Esophagus mucosa (tissue), 1 donor: ENCODE measurements at places on chromosomes 4 and X. TPM values are rescaled to one million over a fixed set of nuclear protein-coding genes. Genes with fewer than 3 reads are reported as not detected.

PDLIM3 gene
- total RNA-seq, result 6.4 TPM

TEX13B gene
- not detected for total RNA-seq

STAP1 gene
- 0.24 TPM for total RNA-seq

ZCCHC18 gene
- total RNA-seq, result not detected

NLRP2B gene
- not detected for total RNA-seq

PPP1R2C gene
- not detected for total RNA-seq

BST1 gene
- total RNA-seq, result 0.80 TPM

RNF175 gene
- not detected for total RNA-seq

MMRN1 gene
- total RNA-seq, result 6.8 TPM

DNA sequence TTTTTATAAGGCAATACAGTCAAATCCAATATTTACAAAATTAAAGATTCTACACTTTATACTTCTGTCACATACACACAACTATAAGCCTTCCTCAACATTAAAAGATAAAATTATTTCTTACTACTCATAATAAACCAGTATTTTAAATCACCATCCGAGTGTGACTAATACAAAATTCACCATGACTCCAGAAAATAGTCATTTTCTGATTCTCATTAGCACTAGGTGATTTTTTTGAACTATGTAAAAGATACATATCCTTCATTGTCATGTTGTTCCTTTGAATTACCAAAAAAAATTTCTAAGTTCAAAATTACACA is 646 bp upstream of the SLC7A11 start:
- ATAC-seq, result no peak

DNA sequence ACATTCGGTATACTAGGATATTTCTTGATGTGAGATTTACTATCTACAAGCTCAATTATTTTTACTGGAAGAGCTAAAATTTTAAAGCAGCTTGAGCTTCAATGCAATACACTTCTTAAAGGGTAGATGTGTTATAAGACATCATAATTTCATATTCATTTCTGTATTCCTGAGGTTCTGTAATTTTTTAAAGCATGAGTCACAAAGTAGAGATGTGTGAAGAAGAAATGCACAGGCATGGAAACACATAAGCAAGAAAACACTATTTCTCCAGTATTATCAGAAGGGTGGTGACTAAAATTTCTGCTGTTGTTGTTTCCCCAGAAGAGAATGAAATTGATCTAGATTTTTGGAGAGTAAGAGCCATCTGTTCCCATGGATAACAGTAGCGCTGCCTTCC is 72.6 kb downstream of the INPP4B start:
- ATAC-seq, result no peak

DNA sequence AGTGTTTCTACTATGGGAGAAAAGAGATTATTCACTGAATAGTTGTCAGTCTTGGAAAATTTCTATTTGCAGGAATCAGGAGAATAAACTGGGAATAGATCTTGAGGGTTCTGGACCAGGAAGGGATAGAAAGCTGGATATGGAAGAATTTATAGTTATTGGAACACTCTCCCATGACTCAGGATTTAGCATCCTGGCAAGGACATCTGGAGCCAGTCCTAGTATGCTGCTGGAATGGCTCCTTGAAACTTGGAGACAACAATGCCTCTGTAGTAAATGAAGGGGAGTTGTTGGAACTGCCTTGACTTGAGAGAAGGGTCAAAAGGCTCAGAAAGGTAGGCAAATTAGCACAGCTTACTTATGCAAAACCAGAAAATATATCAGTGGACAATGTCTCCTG is 23.5 kb upstream of the THOC2 start:
- ATAC-seq, result no peak

GRCh38 chr4:46717950-46718349 is 191.1 kb downstream of the COX7B2 start:
- ATAC-seq, result no peak

DNA sequence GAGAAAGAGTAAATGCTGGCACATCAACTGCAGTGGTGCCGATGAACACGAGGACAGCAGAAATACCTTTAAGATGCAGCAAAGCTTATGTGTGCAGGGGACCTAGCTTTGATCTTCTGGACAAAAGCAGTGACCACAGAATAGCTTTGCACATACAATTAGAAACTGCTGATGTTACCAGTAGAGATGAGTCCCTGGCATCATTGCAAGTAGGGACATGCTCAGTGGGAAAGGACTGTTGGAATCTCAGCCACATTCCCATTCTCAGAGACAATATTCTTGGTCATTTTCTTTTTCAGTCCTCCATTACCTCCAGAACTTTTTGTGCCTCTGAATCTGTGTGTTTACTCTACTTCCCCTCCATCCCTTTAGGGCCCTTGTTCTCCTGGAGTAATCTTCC is 16.9 kb upstream of the PDLIM3 start:
- ATAC-seq, result no peak

DNA sequence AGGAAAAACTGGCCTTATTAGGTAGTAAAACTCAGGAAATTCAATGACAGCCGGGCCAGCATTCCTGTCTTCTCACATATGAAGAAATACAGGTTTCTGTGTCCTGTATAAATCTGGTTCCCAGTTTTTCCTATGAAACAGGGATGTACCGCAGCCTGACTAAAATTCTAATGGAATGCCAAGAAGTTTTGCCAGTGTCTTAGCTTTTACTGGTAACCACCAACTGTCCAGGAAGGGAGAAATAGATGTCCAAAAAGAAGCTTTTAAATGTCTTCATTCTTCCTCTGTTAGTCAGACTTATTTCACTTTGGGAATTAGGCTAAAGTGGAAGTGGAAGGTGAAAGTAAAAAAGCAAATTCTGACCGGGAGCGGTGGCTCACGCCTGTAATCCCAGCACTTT is 108.0 kb upstream of the TBL1X start:
- ATAC-seq, result no peak

DNA sequence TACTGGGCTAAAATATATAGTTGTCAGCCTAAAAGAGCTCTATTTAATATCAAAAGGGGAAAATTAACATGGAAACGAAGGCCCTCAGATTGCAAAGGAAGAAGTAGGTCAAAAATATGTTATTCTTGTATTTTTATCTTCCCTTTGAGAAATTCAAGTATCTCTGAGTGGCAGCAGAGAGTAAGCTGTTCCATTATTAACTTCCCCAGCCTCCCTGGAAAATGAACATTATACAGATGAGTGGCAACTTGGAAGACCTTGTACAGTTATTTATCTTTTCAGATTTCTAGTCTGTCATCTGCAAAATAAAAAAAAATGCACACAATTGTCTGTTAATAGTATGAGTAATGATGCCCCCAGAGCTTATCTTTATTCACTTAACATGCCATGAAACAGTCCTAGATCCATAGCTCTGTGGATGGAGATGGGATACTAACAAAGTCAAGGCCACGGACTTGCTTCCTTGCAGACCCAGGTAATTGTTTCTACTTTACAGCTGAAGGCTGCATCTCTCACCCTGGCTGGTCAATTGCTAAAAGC is 93.0 kb downstream of the CORIN start:
- no peak for ATAC-seq

DNA sequence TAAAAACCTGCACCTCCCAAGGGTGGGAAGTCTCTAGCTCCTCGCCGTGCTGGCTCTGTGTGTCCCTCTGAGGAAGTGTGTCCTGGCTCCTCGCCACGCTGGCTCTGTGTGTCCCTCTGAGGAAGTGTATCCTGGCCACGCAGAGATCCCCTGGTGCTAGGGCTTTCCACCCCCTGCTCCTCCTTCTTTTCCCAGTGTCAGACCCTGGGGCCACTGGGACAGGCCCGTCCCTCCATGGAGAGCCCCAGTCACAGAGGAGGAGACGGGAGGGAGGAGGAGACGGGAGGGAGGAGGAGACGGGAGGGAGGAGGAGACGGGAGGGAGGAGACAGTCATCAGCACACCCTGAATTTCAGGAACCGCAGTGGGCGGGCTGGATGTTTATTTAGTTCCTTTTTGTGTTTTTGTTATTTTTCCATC is 53.8 kb upstream of the HGFAC start:
- peak; percentile 48 for ATAC-seq

GRCh38 chr4:162510115-162510514 is 346.3 kb upstream of the FSTL5 start:
- ATAC-seq, result no peak

GRCh38 chrX:34557733-34558132 is 99.4 kb downstream of the TMEM47 start:
- no peak for ATAC-seq

DNA sequence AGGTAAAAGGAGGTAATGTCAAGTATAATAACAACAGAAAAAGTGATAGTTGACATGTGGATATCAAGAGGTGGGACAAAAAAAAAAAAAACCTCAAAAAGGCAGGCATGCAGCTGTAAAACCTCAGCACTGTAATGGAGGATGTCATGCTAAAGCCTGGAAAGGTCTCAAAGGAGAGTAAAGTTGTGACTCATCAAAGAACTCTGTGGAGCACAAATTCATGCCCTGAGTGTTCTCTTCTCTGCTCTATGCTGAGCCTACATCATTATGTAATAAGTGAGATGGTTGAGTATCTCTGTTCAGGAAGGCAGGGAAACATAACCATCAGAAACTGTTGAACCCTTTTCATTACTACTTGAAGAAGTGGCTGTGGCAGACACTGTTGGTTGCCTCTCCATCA is 597.8 kb downstream of the BCOR start:
- ATAC-seq, result no peak

- ATAC-seq, result no peak
Observed at GRCh38 chr4:144531841-144532240, 114.1 kb upstream of the HHIP start.

DNA sequence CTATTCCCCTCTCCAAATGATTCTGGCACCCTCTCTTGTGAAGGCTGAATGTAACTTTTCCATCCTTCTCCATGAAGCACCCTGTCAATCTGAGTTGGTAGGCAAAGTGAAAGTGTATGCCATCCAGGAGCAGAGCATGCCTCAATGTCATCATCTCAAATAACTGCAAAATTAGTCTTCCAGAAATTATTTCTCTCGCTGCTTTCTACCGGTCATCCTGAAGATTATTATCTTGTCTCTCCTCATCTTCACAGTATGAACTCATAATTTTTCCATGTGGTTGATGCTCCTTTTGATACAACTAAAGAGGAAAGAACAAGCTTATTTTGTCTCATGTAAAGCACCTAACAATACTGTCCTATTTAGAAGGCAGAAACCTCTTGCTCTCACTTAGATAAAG is 285.5 kb upstream of the PCDH7 start:
- no peak for ATAC-seq

- no peak for ATAC-seq
Observed at GRCh38 chr4:183838987-183839712, 66.0 kb upstream of the STOX2 start.

DNA sequence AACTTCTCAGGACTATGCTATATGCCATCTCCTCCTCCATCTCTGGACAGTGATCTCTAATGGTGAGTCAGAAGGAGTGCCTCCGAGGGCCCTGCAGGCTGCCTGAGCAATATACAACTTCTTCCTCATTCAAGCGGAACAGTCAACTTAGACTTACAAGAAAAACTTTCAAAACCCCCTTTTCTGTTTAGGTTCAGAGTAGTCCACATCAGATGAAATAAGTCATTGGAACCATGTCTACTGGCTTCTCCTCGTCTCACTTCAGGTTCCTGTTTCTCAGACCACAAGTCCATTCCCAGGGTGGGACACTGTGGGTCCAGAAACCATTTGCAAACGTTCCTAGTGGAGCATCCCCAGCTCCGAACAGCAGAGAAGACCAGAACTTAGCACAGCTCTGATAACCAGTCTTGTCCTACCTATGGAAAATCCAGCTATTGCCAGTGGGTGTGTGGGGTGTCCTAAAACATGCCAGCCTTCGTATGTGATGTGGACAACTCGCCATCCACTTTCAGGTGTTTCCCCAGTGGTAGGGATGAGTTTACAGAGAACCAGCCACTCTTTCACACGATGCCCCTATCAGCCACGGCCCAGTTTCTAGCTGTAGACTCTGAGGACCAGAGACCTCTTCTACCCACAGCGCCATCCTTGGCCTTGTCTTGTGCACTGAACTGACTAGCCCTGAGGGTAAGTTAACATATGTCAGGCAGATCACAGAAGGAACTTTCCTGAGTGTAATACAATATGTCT is 32.7 kb upstream of the NKRF start:
- ATAC-seq, result peak; percentile 36

DNA sequence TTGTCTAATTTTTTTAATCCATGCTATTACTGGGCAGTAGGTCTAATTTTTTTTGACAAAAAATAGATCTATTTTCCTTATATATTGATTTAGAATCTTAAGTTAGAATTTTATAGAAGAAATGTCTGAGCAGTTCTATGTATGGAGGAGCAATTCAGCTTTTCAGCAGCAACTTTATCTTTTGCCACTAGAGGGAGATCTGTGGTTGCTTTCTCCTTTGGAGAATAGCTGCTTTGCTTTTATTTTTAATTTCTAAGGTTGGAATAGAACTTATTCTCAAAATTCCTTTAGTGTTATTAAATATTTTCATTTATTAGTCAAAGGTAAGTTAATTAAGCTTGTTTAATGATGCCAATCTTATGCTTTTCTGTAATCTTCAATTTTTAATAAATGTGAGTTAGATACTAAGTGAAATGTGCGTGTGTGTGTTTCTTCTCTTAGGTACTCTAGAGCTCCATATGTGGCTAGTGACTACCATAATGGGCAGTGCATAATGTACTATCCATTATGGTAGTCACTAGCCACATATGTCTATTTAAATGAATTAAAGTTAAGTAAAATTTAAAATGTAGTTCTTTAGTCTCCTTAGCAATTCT is 29.3 kb downstream of the FAM199X start:
- ATAC-seq, result no peak

DNA sequence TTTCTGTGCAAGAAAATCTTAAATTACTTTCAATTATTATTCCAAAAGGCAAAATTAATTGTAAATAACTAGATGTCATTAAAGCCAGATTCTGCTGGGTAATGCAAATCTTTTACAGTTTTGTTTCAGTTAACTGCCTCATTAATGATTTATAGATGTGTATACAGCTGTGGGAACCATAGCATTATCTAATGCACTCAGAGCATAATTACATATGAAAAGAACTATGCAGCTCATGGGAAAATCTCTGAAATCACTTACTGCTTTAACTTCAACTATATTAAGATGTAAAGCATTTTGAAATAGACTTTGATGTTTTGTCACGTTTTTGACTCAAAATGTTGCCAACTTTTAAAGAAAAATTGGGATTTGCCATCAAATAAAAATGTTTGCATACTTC is 630.3 kb upstream of the KLHL4 start:
- ATAC-seq, result no peak

GRCh38 chr4:81984746-81985145 is 389.0 kb downstream of the HNRNPD start:
- no peak for ATAC-seq

DNA sequence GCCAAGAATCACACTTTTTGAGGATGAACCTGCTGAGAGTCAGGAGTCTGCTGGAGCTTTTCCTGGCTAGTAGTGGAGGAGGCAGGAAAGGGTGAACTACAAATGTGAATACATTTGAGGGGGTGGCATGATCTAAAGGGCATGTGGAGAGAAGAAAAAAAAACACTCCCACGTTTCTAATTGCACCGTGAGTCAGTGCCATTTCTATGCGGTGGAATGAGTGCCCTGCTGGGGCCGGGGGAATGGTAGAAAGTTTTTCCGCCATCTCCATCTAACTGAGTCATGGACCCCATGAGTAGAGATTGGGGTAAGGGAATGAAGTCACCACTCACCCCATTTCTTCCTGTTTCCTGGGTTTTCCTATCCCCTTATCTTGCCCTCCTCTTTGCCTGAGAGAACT is 19.8 kb downstream of the BEX3 start:
- no peak for ATAC-seq

- no peak for ATAC-seq
Observed at GRCh38 chrX:145213504-145213903, 33.8 kb upstream of the SPANXN1 start.

- no peak for ATAC-seq
Observed at GRCh38 chrX:22424919-22425318, 152.2 kb downstream of the CBLL2 start.
